ENCODE measurements at places on chromosomes 13 and 19. TPM values are rescaled to one million over a fixed set of nuclear protein-coding genes. Genes with fewer than 3 reads are reported as not detected.

FPR1 gene
- not detected for total RNA-seq

DNA sequence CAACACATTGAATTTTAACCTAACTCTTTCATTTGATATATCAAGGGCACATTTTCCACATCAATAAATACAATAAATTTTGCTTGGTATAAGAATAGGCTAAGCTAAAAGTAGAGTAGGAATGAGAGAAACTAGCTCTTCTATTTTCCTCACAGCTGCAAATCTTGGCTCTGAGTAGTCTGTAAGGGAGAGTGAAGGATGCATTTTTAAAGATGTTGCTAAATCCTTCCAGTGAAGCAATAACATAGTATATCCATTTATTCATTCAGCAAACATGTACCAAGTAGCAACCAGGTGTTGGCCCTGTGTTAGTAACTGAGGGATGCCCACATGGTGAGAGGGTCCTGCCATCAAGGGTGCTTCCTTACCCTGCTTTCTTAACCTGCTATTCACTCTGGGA lies 799.9 kb downstream of the PCDH9 start:
- no peak for DNase-seq

GRCh38 chr19:50893047-50893736 lies 18.0 kb downstream of the KLK4 start:
- no peak for DNase-seq

DNA sequence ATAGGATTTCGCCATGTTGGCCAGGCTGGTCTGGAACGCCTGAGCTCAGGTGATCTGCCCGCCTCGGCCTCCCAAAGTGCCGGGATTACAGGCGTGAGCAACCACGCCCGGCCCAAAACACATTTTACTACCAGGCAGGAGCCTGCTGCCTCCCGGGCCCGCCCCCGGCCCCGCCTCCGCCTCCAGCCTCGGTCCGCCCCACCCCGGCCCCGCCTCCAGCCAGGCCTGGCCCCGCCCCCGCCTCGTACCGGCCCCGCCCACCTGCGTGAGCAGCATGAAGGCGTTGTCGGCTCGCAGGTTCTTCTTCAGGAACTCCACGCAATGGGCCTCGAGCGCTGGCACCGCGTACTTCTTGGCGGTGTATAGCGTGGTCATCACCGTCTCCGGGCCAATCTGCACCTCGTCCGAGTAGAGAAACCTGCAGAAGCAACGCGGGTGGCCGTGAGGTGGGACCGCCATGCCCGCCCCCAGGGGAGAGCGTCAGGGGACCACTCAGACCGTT lies 22.7 kb downstream of the BTBD2 start:
- no peak for DNase-seq

RBM42 gene
- total RNA-seq, result 110 TPM

DNA sequence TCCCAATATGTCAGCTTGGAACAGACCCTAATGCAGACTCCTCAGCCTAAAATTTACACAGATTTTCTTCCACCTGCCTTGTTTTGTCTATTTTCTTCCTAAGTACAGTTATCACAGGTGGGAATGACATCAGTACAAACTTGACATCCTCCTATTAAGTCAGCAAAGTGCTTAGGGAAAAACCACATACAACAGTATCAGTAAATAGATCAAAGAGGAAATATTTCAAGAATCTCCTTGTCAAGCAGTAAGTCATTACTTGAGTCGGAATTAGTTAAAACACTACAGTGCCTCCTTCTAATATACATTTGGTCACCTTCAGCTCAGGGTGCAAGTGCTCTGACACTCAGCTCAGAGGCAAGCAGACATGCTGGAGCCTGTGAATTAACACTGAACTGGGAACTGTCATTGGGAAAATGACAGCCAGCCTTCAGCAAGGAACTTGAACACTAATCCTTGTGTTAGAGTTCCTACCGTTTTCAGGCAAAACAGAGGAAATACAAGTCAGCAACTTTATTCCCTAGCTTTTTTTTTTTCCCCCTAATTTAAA lies 394.3 kb upstream of the HTR2A start:
- DNase-seq, result no peak

DNA sequence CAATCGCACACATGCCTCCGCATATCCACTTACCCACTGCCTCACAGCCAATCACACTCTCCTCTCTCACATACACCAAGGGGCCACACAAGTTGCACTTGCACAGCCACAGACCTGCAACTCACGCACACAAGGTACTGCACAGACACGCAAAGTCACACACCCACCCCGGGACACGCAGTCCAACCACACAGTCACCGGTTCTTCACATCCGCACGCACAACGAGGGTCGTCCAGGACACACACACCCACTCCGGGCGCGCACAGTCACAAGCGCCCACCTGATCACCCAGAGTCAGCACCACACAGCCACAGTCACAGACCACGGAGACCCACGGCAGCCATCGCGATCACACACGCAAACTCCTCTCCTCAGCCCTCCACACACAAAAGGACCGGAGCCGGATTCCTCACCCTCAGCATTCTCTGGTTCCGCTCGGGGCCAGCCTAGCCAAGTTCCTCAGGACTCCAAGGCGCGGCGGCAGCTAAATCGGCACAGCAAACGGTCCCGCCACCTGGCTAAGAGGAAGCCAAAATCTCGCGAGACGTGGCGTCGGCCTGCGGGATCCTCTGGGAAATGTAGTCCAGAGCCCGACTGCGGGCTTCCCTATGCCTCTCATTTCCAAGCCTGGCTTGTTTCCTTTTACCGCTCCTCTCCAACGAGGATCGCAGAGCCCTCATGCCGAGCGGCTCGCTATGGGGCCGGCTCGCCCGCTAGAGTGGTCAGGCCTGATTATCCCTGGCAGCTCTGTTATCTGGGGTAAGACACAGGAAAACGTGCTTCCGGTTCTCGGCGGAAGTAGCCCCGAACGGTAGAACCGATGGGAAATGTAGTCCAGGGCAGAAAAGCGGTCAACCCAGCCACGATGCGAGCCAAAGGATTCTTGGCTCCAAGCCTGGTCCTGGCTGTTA lies at the start of gene ZNF850:
Gene ZNF850 (minus strand): TSS at position 497 of the 912 bp plus-strand sequence. CDS start 10,201 bp downstream, outside the sequence.
- DNase-seq, result peak; percentile 86

- DNase-seq, result no peak
These were observed 141.4 kb upstream of the SGCG start for GRCh38 chr13:23039266-23039935.

DNA sequence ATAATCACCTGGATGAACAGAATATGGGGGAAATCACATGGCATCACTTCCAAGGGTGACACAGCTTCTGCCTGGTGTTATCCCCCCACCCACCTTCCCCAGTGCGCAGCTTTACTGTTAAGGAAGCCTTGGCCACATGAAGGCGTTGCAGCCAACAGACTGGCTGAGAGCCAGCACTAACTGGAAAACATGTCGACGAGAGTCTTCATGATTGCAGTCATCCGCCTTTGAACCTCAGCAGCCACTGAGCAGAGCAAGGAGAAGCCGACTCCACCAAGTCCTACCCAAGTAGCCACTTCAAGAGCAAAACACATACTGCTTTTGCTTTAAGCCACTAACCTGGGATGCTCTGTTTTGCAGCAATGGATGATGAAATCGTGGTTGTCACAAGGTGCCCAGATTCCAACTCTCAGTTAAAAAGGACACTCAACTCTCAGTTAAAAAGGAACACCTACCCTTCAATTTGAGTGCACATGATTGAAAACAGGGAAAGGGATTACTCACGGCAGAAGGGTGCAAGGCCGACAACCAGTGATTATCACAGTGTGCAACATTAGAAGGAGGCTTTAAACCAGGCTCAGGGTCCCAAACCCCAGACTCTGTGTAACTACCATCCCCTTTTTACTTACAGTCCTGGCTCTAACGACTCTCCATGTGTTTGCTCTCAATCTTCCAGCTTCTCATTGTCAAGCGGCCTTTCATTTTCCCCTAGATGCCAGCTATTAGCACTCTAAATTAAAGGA lies 149.1 kb downstream of the KLF12 start:
- DNase-seq, result no peak

- no peak for DNase-seq
These were observed 24.1 kb upstream of the PTPRS start for GRCh38 chr19:5364674-5365073.
